ENCODE measurements at places on chromosomes 4 and X.
A peak's percentile ranks its signal among the peaks of the same experiment; 100 is the strongest.

- no peak for DNase-seq
These were observed 16.1 kb downstream of the TNIP3 start for GRCh38 chr4:121148000-121148399.

DNA sequence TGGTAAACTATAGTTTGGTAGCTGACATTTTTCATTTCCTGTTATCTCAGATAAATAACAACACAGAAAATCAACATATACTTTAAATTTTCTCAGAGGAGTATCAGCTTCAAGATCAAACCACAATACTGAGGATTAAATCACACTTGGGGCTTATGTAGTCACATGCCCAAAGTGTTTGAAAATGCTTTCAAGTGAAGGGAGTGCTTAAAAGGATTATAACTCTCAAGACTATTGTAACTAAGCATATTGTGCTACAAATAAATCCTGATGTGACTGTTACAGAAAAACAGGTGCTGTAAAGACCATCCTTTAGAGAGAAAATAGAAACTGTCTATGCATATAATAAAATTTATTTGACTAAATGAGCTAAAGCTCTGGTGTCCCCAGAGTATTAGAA, 887.6 kb downstream of the ADGRL3 start:
- DNase-seq, result no peak

DNA sequence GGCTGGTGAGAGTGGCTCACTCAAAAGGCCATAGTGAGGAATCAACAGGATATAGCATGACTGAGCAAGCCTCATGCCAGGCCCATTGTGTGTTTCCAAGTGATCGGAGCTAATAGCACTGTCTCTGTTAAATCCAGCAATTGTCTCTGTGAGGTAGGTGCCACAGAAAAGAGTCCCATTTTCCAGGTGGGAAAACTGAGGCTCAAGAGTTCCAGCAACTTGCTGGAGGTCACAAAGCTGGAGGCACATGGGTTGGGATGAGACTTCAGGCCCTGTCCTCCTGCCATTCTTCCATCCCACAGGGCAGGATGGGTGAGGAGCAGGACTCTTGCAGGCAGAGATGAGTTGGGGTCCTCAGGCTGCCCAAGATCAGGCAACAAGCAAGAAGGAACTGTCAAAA, 1.1 kb upstream of the CYTL1 start:
- DNase-seq, result no peak

GRCh38 chr4:26206339-26206738, 114.5 kb upstream of the RBPJ start:
- no peak for DNase-seq

GRCh38 chr4:128863312-128864075, 54.0 kb downstream of the JADE1 start:
- DNase-seq, result peak; percentile 69

DNA sequence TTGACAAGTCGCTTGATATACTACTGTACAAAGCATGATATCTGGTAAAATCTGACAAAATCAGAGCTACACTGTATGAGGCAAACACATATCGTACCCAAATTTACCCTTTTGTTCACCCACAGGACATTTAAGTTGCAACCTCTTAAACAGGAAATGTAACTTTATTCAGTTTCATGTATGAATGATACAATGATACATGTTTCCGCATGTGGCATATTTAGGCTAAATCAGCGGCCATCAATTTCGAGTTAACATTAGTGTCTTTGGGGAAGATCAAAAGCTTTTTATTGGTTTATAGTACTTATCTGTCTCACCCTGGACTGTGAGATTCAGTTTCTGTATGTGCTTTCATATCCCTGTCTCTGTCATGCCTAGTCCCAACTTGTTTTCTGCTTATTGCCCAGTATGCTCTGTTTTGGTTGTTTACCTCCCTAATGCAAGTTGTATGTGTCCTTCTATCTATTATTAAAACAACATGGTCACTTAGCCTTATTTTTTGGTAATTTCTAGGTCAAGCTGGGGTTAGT, 97.3 kb upstream of the HPRT1 start:
- DNase-seq, result no peak

- peak; percentile 15 for DNase-seq
These were observed 460.3 kb downstream of the ZIC3 start for GRCh38 chrX:138026211-138026610.

GRCh38 chr4:101198682-101199339, 148.5 kb downstream of the PPP3CA start:
- DNase-seq, result no peak

DNA sequence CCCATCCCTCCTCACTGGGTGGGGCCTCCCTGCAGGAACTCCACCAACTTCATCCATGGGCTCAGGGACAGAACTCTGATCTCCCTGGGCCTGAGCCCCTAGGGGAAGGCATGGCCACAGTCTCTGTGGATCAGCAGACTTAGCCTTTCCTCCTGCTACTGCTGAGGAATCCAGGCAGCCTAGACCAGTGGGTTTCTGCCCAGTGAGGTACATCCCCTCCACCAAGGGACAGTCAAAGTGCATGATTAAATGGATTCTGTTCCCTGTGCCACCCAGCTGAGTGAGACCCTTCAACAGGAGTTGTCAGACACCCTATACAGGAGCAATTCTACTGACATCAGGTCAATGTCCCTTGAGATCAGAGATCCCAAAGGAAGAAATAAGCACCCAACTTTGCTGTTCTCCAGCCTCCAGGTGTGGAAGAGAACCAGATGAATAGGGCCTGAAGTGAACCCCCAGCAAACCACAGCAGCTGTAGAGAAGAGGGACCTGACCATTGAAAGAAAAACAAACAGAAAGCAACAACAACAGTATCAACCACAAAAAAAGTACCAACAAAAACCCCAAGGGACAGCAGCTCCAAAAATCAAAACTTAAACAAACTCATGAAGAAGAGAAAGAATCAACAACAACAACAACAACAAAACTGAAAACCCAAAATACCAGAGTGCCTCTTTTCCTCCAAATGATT, 84.8 kb downstream of the CHIC1 start:
- no peak for DNase-seq

- no peak for DNase-seq
These were observed 407.3 kb downstream of the FAT4 start for GRCh38 chr4:125722009-125722408.

DNA sequence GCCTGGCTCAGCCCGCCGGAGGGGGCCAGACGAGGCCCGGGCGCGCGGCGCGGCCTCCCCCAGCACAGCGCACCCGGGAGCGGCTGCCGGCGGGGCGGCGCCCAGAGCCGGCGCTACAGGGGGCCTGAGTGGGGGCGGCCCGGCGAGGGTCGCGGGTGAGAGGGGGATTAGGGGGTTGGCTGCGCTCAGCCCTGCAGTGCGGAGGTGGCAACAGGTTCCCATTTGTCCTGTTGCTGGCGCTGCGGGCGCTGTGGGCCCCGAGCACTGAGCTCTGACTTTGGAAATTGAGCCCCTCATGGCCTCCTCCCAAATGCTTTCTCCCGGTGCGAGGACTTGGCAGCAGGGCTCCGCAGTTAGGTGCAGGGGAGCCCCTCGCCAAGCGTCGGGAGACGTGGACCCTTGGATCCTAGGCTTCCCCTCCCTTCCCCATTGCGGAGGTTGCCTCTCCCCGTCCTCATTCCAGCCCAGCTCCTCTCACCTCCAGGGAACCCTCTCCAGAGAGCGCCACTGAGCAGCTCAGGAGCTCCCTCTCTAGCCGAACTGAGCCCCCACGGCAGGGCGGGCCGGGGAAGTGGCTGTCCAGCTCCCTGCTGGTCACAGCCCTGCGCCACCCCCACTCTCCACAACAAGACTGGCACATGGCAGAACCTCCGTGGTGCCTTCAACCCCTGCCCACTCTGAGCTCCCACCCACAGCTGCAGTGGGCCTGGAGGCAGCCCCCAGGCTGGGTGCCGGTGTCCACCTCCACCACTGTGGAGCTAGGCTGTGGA, 2.5 kb upstream of the DUSP9 start:
- DNase-seq, result no peak

DNA sequence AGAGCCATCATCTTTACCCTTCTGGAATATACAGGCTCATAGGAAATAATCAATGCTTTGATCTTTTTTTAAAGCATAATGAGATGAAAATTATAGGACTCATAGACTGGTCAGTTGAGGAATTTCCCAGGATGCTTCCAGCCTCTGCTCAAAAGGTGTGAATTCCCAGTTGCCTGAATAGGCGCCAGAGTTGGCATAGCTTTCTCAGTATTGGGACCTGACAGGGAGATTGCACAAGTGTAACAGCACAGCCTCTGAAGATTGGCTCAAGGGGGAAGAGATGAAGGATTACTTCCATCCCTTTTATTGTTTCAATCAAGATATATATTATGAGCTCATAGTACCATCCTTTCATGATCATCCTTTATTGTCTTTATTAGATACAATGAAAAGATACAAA, 17.9 kb downstream of the TET2 start:
- no peak for DNase-seq

DNA sequence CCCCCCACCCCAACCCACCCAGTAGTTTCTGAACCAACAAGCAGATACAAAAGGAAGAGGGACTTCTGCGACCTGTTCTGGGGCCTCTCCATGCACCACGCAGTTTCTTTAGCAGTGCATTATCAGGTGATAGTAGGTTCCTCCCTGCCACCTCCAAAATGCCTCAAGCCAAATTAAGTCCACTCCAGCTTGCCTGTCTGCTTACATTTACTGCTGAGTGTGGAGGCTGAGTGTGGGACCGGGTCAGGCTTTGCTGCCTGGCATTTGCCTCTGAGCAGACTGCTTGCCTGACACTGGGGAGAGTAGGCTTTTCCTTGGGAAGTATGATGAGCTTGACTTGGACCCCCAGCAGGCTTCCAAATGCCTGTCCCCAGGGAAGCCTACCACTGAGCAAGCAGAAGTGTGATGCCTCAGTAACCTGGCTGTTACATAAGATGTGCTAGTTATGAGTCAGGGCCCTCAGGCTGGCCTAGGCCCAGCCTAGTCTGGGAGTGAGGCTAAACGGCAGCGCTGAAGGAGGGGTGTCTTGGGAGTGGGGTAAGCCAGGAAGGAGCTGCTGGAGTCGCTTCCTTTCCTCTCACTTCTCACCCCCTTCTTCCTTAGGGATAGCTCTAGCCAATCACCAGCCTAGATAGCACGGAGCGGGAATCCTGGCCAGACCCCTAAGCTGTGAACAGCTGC, 9.0 kb downstream of the TSC22D3 start:
- no peak for DNase-seq

- no peak for DNase-seq
These were observed 97.8 kb upstream of the TENM3 start for GRCh38 chr4:182145334-182145905.

DNA sequence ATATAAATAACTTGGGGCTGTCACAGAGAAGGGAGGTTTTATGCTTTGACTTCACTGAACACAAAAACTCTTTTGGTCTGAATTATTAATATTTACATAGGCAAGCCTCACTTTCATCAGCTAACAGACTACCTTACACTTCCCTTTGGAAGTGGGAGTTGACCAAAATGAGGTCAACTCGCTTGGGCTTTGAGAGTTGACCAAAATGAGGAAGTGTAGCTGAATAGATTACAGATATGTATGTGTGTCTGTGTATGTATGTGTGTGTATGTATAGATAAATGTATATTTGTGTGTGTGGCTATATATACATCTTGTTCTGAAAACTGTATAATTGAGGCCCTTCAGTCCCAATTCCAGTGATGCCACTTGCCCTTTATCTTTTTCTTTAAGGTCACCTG, 113.3 kb upstream of the IL13RA1 start:
- DNase-seq, result no peak

All from NAMALWA (cell line).